Heart right ventricle (tissue), 16 donors: ENCODE measurements at places on chromosomes 3 and 15. TPM values are rescaled to one million over a fixed set of nuclear protein-coding genes. Genes with fewer than 3 reads are reported as not detected.

DNA sequence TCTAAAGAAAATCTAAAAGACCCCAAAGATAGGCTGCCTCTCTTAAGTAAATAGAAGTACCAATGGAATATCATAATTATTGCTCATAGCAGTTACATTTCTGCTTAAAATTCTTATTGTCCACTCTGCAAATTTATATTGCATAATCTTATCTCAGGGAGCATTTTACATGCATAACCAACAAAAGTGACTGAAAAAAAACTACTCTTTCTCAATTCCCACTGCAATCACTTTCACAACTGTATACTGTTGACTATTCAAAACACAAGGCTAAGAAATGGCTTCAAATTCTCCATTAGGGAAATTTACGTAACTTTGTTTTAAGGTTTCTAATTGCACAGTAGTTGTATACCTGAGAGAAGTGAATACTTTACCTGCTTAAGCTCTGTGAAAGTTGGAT, 56.3 kb downstream of the HMG20A start:
- DNase-seq, result no peak

GRCh38 chr3:101549473-101549872, 12.2 kb upstream of the TRMT10C start:
- DNase-seq, result no peak

GRCh38 chr3:9377981-9378380, 15.1 kb downstream of the THUMPD3 start:
- DNase-seq, result no peak

GRCh38 chr3:18238332-18238731, 186.8 kb downstream of the SATB1 start:
- DNase-seq, result no peak

GRCh38 chr15:94596707-94597106, 365.3 kb downstream of the MCTP2 start:
- no peak for DNase-seq

DNA sequence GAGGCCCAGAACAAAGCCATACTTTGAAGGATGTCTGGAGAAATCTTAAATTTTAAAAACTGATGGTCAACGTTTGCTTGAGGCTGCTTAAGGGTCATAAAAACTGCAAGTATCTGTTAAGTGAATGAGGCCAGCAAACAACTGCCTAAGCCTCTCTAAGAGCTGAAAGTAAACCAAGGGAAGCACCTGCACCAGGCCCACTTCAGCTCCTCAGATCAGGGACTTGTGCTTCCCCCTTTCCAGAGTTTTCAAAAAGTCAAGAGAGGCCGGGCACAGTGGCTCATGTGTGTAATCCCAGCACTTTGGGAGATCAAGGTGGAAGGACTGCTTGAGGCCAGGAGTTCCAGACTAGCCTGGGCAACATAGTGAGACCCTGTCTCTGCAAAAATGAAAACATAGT, 9.1 kb downstream of the FBXL22 start:
- DNase-seq, result no peak

DNA sequence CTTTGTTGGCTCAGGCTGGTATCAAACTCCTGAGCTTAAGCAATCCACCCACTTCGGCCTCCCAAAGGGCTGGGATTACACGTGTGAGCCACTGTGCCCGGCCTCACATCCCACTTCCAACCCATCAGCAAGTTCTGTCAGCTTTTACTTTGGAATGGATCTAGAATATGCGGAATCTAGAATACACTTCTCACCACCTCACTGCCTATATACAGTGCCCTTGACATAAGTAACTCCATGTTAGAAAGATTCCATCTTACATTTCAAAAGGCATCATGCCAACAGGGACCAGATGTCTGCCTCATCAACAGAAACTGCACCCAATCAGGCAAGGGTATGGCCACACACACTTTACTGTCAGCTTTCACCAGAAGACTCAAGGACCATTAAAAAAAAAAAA, 9.9 kb upstream of the RBSN start:
- DNase-seq, result no peak

- DNase-seq, result no peak
Observed at GRCh38 chr3:66885326-66886000, 112.6 kb upstream of the KBTBD8 start.

GRCh38 chr3:46990573-46991374, 11.3 kb downstream of the NBEAL2 start:
- no peak for DNase-seq

GRCh38 chr3:183287301-183287971, 34.4 kb downstream of the B3GNT5 start:
- no peak for DNase-seq

GRCh38 chr3:101913168-101913567, 63.9 kb downstream of the NFKBIZ start:
- DNase-seq, result no peak

DNA sequence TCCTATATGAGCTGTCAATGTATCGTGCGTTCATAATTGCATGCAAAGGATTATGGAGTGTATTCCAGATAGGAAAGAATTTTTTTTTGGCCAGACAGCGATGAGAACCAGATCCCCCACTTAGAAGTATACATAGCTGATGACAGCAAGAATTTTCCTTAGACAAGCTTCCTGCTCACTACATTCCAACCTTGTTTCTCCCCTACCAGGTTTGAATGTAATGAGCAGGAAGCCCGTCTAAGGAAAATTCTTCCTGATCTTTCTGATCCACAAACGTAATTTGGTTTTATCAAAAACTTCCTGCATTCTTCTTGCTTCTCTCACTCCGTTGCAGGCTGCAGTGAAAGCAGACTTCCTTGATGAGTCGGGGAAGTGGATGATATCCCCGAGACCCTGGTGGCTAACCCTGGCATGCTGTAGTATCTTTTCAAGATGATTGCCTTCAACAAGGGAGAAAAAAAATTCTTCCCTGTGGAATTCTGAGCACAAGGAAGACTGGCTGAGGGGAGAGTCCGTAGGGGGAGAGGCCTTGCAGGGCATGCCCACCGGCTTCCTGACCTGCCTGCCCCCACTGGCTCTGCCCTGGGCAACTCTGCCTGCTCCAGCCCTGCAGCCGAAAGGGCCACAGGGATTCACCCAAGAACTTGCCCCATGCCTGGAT, 243.1 kb downstream of the TLE3 start:
- no peak for DNase-seq

- no peak for DNase-seq
Observed at GRCh38 chr3:64163755-64164148, 61.5 kb downstream of the PRICKLE2 start.

DNA sequence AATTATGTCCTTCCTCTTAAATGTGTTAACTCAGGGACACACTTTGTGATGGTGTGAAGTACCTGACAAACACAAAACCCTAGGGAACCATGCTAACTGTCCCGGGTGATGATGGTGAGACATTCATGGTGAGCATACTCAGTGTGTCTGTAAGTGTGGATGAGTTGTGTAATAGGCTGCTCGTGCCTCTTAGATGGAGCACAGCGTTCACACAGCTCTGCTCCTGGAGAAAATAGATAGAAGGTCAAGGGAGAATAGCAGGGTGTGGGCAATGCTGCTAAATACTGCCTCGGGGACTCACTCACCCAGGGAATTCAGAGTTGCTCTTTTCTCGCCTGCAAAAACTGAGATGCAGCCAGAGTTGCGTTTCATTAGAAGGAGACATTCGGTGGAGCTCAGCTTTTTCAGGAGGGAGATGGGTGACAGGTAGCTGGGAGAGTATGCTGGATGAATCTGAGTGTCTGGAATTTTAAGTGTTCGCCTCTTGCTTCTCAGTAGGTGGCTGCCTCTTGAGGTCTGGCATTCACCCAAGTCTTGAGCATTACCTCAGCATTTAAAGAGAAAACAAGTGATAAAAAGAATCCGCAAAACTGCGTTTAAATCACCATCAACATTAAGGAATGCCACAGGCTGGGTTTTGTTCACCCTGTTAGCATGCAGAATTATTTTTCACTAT, 813.2 kb downstream of the AGBL1 start:
- no peak for DNase-seq

The DUOXA2 gene
- total RNA-seq, result not detected

The RLBP1 gene
- total RNA-seq, result not detected

The GLDN gene
- total RNA-seq, result 13.9 TPM

The PPP1R14D gene
- total RNA-seq, result not detected
